ENCODE measurements at places on chromosomes 2 and 18.
A peak's percentile ranks its signal among the peaks of the same experiment; 100 is the strongest.

- no peak for DNase-seq
Measured at GRCh38 chr2:152234277-152234676, 58.7 kb upstream of the STAM2 start.

DNA sequence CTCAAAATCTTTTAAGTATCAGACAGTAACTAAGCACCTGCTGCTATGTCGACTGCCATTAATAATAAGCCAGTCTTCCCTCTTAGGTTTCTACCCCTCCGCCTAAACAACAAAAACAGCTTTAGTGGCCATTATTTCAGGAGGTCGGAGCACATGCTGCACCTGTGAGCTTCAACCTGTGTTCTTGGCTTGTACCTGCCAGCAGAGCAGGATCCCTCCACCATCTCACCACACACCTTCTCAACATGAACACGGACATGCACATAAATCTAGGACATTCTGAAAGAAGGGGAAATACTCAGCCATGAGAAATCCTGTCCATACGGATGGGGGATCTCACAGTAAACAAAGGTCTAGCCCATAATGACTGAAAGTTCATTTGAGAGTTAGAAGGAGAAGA, 3.7 kb downstream of the CYB5A start:
- no peak for DNase-seq

GRCh38 chr18:46332921-46333341, 228.7 kb downstream of the HAUS1 start:
- no peak for DNase-seq

GRCh38 chr2:158953926-158954763, 14.3 kb upstream of the TANC1 start:
- DNase-seq, result peak; percentile 79

GRCh38 chr18:55115606-55116005, 156.3 kb upstream of the CCDC68 start:
- DNase-seq, result no peak

DNA sequence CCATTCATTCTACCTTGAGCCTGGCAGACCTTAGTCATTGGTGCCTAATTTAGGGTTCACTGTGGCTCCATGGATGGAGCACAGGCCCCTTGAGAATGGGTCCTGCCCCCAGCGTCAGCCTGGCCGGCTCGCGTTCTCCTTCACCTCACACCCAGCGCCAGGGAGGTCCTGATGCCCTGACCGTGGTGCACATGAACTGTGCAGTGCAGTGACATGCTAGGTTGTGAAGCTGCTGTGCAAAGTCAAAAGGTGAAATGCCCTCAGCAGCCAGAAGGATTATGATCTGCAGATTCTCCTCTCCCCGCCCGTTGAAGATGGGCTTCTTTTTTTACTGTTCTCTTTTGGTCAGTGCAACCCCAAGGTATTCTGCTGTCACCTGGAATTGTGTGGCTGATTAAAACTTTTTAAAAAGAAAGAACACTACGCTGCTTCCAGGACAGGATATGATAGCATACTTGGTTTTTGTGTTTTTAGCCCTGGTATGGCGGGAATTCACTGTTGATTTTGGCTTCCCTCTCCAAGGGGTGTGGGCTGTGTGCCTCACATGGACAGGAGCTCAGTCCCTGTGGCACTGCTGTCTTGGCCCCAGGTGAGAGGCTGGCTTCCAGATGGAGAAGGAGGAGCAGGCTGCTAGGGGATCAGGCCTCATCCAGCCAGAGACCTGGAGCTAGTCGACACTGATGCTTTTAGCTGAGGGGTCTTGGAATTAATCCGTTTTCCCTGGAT, 49.4 kb upstream of the MCFD2 start:
- DNase-seq, result no peak

- no peak for DNase-seq
Measured at GRCh38 chr18:3323900-3324299, 62.0 kb downstream of the MYL12B start.

DNA sequence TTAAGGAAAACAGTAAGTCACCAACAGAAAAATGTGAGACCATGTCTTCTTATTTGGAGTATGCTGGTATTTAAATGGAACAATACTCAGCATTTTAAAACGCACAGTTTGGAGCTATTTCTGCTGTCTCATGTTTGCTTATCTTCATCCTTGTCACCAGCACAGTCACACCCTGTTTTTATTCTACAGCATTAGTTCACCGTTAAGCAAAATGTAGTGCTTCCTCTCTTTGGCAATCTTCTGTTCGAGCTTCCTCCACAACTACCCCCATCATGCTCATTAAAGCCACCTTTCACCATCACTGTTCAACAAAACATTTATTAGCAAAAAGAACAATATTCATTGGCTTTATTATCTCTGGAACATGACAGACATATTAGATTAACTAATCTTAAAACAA, 64.0 kb downstream of the SLC40A1 start:
- no peak for DNase-seq

GRCh38 chr18:55546851-55547704, 40.9 kb downstream of the TCF4 start:
- no peak for DNase-seq

GRCh38 chr2:133293544-133294353, 274.5 kb downstream of the NCKAP5 start:
- no peak for DNase-seq

- DNase-seq, result no peak
Measured at GRCh38 chr2:171855401-171855800, 38.6 kb downstream of the SLC25A12 start.

DNA sequence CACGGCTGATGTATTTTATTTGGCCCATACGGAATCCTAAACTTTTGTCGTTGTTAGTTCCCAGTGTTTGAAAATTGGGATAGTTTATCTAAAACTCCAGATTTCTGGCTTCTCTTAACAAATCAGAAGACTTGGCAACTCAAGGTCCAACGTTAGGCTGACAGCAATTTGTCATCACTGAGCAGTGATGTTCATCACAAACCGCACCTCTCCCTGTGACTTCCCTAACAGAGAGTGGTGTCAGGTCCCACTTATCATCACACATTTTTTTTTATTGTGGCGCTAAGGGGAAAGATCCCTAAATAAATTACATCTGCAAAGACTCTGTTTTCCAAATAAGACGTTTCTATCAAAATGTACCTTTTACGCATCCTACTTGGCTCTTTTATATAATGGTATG, 55.7 kb downstream of the RASGRP3 start:
- no peak for DNase-seq

- no peak for DNase-seq
Measured at GRCh38 chr2:95050385-95051300, 25.1 kb downstream of the MAL start.

DNA sequence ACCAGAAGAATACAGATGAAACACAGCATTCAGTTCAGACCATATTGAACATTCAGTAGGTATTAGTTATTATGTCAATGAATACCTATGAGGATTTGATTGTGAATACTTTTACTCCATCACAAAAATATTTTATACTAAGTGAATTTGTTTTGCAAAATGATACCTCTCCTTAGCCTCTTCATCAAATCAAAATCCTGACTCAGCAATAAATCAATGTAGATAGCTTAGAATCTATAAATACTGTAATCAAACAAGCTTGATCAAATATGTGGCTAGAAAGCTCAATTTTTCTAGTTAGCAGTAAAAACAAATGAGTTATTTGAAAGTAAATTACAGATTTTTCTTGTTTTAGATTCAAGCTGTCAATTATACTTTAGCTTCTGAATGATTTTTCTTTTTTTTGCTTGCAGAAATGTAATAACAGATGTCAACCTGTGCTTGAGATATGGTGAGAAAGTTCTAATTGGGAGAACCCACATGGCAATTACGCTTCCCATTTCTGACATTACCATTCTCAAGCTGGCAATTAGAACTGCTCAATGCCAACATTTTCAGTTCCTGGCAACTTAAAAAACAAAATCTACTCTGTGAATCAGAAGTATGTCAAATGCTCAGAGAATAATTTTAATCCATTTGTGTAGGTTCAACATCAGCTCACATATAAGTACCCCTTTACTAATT, 109.6 kb downstream of the PRELID3A start:
- no peak for DNase-seq

DNA sequence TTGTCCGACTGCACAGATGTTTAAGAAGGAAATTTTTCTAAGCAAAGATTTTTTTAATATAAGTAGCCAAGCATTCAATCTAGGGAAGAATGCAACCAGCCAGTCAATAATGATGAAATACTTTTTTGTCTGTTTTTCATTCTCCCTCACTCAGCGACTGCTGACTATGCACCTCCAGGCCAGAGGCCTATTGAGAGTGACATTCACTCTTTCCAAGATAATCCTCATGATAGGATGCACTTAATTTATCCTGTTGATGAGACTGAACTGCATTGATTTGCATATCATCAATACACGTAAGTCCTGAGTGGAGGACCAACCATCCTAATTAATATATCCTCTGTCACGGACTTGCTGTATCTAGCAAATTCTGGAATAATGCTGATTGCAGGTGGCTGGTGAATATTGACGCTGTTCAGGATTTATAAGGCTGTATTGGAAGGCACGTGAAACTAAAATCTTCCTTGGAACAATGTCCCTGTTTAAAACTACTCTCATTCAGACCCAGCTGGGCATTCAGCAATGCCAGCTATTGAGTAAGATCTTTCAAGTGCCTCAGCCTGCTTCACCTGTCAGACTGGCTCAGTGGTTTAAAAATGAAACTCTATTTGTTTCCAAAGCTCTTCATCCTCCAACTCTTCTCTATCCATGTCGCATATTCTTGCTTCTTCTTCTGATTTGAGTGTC, 142.2 kb downstream of the MAP2 start:
- no peak for DNase-seq

DNA sequence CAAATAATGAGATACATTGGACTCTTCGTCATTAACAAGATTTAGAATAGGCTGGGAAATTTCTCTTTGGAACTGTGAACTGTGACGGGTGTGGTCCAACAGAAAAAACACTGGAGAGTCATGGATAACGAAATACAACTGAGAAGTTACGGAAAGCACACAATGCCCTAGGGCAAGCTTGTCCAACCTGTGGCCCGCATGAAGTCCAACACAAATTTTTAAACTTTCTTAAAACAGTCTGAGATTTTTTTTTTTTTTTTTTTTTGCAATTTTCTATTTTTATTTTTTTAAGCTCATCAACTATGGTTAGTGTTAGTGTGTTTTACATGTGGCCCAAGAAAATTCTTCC, 27.7 kb downstream of the CDC42EP3 start:
- no peak for DNase-seq

DNA sequence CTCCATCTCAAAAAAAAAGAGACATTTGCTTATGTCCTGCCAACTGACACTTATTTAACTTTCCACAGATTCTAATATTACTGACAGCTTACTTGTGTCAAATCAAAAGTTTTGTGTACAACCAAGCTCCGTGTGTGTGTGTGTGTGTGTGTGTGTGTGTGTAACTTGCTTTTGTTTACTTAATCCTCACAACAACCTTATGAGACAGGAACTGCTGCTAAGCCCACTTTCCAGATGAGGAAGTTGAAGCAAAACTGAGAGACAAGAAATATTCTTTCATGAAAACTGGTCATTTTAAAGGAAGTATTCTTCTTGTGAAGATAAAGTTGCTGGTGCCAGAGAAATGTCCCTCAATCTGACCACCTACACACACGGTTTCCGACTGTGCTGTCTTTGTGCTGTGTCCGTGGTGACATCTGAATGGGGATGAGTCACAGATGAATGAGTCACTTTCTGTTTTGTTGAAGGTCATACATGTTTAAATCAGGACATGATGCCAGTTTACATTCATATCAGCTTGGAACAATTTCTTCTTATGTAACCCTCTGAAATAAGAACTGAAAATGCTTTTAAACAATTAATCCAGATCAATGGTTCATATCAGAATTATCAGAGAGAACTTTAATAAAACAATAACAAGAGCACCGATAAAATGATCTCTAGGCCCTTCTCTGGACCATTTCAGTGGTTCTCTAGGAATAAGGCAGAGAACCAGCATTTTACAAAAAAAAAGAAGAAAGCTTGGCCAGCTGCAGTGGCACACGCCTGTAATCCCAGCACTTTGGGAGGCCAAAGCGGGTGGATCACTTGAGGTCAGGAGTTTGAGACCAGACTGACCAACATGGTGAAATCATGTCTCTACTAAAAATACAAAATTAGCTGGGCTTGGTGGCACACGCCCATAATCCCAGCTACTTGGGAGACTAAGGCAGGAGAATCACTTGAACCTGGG, 95.5 kb downstream of the THNSL2 start:
- peak; percentile 17 for DNase-seq

DNA sequence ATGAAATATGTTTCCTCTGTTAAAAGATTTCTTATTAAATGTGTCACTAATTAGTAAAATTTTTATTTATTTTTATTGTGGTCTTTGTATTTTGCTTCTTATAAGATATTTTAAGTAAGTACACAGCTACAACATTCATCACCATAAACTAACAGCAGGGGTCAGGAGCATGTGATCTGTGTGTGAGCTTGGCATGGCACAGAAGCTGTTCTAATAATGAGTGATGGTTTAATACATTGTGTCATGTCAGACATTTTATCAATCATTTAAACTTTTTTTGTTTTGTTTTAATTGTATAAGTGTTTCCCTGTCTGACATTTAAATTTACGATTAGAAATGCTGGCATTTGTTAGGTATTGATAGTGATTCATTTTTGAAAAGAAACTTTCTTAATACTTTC, 585.4 kb downstream of the DSC3 start:
- DNase-seq, result no peak

GRCh38 chr2:138948070-138948539, 167.9 kb upstream of the NXPH2 start:
- DNase-seq, result no peak

- DNase-seq, result no peak
Measured at GRCh38 chr2:190328573-190329147, 9.0 kb upstream of the HIBCH start.

DNA sequence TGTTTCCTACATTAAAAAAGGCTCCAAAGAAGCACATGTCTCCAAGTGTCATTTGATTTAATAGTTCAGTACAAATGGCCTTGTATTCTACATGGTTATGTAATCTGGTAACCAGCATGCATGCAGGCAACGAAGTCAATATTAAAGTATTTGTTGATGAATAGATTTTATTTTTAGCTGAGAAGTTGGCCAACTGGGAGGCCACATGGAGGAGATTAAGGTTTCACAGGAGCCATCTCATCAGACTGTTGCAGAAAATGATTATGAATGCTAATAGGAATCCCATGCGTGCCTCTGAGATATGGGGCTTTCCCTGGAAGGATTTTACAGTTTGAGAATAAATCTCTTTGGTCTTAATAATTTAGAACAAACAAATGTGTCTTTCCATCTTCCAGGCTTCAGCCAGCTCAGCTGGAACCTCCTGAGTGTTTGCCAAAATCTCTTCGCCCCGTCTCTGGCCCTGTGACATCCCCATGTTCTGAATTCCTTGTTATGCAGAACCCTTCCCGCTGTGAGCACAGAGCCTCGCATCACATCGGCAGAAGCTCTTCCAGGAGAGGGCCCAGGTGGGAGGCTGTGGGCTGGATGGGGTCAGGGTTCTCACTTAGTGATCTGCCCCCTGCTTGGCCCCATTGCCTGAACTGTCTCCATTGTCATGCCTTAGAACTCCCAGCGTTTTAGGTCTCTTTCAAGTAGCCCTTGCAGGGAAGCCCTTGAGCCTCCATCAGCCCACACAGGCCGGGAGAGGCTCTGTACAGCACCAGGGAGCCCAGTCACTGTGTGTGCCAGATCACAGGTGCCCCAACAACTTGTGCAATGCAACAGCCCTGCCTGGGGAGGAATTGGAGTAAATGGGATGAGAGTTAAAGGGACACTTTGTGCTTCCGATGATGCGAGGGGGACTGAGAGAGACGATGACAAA, 190.5 kb upstream of the TWIST2 start:
- no peak for DNase-seq

- no peak for DNase-seq
Measured at GRCh38 chr18:30192216-30192615, 850.3 kb downstream of the DSC3 start.

All from hematopoietic multipotent progenitor cell (in vitro differentiated cells).